ENCODE measurements at places on chromosomes 6 and 20.

GRCh38 chr6:75489025-75489424 is 4.6 kb downstream of the FILIP1 start:
- DNase-seq: no peak

DNA sequence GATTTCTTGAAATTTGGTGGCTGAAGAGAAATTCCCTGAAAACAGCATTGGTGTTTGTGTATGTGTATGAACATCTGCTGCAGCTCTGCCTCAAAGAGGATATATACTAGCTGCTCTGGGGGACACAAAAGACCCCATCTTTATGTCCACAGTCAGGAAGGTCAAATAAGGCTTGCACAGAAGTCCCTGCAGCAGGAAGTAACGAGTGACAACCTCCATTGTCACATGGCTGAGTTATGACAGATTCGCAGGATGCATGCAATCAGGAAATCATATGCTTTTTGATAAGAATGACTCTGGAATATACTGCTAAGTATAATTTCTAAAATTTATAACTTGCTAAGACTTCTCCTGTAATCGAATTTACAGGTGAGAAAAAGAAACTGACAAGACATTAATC is 225.9 kb upstream of the CST7 start:
- no peak for DNase-seq

DNA sequence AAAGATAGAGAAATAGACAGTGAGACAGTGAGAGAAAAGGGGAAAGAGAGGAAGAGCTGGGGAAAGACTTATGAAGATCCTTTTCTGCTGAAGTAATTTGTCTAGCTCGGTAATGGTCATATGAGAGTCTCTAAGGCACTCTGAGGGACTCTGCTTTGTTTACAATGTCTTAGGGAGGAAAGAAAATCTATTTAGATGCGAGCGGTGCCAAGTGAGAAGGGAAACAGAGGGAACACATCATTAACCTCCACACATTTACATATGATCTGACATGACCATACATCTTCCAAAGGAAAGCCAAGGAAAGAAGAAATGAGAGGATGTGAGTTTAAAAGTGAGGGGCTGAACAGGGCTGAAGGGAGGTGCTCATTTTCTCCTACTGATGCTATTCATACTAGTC is 862.3 kb upstream of the CITED2 start:
- no peak for DNase-seq

DNA sequence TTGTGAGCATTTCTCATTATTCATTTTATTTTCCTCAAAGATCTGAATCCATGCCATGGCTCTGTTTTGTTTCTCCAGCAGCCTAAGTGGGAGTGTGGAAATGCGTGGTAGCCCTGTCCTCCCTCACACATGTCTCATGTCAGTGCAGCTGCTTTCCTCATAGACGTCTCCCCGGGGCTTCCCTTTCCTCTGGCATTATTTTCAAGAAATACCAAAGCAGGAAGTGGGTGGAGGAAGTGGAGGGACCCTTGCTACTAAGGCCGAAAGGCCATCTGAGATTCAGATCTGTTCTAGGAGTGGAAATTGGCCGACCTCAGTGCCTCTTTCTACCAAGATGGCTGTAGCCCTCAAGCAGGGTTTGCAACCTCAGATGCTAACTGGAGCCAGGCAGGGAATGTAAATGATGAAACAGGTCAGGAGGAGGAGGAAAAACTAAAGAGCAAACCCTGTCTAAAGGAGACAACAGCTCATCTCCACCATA is 420.9 kb upstream of the PLCB4 start:
- DNase-seq: no peak

DNA sequence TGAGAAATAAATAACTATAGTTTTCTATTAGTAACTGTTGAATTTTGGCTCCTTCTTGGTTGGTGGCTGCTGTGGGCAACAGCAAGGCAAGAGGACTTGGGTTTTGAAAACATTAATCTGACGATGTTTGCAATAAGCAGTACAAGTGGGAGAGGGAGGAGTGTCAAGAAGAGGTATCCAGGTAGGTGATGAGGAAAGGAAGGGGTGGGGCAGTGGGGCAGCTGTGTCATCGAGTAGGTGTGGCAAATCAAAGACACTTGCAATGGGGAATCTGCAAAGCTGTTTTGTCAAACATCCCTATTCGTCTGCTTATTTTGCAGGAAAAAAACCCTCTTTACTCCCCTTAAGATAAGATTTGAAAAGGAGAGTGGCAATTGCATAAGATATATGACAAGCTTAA is 171.9 kb upstream of the MAP3K7 start:
- DNase-seq: no peak

DNA sequence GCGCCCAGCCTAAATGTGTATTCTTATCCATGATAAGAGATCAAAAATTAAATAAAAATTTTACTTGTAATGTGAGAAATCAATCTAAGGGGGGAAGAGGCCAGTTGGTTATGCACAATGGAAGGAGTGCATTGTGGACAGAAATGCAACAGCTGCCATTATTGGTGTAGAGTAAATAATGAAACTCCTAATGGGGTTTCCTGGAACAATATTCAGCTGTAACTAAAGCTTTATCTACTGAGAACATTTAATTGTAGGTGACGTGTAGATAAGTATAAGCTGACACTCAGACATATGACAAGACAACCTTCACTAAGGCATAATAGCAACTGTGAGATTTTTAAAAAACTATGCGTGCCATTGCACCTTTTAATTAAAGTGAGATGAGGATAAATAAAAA is 71.4 kb downstream of the CEP57L1 start:
- DNase-seq: no peak

GRCh38 chr20:56800088-56800487 is 171.0 kb downstream of the TFAP2C start:
- DNase-seq: no peak

DNA sequence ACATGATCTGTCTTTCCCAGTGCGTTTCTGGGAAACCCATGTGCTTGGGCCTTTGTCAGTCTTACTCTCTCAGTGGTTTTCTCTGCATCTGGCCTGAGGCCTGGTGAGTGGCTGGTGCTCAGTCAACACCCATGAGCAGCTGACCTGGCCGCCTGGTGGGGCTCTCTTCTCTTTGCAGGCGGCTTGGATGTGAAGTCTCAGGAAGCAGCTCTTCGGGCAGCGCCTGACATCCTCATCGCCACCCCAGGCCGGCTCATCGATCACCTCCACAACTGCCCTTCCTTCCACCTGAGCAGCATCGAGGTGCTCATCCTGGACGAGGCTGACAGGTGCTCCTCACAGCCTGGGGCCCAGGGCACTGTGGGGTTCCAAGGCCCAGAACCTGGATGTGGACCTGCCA is 10.8 kb downstream of the DDX27 start:
- no peak for DNase-seq

DNA sequence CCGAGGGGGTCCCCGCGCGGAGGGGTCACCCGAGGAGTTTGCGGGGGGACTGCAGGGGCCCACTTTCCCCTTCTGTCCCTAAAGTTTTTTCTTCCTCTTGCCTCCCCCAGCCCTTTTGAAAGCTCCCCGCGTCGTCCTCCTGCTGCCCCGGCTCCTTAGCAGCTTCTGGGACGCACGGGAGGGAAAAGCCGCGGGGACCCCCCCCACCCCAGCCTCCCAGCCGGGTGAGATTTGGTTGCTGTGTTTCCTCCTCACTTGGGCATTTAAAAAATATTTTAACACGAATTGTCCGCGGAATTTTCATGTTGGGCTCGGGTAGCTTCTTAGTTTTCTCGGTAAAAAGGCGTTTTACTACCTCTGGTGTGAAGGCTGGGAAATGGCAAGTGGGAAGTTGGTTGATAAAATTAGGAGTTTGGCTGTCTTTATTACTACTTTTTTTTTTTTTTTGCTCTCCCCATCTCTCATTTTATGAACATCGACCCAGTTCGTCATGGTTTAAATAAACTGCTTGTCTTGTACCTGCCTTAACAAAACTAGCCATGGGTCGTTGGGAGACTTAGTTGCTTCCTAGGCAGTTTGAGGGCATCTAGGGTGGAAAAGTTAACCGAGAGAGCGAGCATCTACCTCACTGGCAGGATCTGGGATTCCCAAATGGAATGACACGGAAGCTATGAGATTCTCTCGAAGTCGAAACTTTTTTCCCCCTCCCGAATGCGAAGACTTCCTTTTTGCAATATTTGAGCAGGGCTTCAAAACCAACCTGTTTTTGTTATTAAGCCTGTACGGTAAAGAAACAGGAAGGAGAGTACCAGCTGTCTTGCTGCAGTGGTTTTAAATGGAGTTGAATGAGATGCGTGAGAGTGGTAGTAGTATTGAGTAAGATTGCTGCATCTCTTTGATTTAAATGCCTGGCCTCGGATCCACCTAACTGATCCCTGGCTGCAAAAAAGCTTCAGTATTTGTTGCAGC is 868 bp downstream of the NCOA3 start:
- no peak for DNase-seq

GRCh38 chr6:34067814-34068213 is 78.1 kb downstream of the GRM4 start:
- no peak for DNase-seq

DNA sequence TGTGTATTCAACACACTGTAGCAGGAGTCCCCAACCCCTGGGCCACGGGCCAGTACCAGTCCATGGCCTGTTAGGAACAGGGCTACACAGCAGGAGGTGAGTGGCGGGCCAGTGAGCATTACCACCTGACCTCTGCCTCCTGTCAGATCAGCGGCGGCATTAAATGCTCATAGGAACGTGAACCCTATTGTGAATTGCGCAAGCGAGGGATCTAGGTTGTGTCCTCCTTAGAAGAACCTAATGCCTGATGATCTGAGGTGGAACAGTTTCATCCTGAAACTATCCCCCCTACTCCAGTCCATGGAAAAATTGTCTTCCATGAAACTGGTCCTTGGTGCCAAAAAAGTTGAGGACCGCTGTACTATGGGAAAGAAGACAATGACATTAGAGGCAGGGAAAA is 386.9 kb downstream of the PREX1 start:
- DNase-seq: no peak

GRCh38 chr20:39282619-39283092 is 320.5 kb downstream of the DHX35 start:
- DNase-seq: no peak

DNA sequence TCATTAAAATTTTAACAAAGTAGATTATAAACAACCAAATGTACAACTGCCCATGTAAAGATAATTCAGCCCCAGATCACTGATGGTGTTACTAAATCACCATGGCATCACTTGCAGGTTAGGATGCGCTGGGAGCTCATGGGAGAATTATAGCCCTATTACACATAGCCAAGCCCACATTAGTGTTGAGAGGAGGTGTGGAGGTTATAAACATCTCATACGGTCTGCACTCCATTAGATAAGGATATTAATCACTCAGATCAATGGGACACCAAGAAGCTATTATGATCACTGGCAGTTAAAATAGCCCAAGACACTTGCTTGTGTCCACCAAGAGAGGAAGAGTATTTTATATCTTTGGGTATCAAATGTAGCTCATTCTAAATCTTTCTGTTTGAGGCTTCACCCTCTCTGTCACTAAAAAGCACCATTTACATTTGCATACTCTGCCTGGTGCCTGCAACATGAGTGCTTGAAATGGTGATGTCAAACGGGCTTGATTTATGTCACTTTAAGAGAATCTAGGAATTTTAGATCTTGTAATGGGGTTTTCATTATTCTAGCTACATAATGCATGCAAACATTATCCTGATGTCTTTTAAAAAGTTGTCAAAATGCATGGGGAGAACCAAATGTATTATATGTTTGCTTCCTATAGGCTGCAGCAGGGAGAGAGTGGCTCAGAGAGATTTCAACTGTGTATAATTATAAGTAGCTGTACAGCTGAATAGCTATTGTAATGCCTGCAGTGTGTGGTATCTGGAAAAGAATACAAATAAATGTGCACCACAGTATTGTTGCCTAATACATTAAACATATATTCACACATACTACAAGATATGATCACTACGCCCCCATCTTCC is 654.1 kb upstream of the MARCKS start:
- no peak for DNase-seq

- no peak for DNase-seq
Measured at GRCh38 chr6:158607411-158608170, 37.0 kb downstream of the DYNLT1 start.

- no peak for DNase-seq
Measured at GRCh38 chr20:46683011-46683667, 6.1 kb downstream of the TP53RK start.

DNA sequence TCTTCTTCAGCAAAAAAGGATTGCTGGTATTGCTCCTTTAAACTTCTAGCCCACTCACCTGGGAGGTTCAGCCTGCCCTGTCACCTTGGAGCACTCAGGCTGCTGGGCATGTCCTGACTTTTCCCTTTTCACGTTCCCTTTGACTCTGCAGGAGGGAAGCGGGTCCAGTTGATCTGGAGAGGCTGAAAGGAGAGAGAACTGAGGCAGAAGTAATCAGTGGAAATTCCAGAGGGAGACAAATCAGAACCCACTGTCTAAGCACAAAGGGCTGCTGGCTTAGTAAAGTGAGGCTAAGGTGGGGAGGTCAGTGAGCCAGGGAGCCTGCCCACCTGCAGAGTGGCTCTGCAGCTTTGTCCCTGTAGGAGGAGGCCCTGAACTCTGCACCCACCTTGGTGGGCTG is 9.7 kb upstream of the SYNDIG1 start:
- no peak for DNase-seq

GRCh38 chr6:158552796-158553138 is 7.1 kb upstream of the TMEM181 start:
- no peak for DNase-seq

- no peak for DNase-seq
Measured at GRCh38 chr6:163731215-163732013, 316.9 kb downstream of the QKI start.

DNA sequence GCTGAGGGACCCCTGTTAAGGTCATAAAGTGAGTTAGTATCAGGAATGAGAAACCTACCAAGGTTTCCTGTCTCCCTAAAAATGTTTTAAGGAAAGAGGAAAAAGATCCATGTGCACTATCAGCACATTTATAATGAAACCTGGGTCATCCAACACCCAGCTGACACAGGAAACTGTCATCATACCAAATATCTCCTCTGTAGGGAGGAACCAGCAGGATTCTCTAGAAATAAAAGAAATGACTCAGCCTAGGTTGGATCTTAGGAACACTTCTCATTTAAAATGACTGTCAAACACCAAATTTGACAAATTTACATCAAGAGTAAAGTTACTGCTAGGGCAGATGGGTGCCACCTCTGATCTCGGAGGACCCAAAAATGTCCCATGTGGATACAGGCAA is 21.7 kb downstream of the GFOD1 start:
- DNase-seq: no peak

GRCh38 chr20:46735436-46735835 is 26.0 kb downstream of the SLC2A10 start:
- DNase-seq: no peak

GRCh38 chr20:63014710-63015109 is 7.9 kb upstream of the BHLHE23 start:
- DNase-seq: no peak

DNA sequence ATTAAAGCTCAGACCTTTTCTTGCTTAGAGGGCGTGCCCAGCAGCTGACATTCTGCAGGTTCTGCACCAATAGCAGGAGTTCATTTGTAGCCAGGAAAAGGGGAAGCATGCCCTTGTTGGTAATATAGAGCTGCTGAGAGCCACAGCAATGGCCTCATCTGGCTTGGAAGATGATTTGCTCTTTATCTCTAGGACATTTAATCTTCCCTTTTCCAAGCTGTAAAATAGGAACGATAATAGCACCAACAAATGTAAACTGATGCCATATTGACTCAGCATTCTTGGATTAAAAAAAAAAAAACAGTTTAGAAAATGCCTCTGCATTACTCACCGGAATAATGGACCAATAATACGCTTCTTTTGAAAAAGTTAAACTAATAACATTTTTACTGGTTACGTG is 93.4 kb upstream of the SLC2A12 start:
- DNase-seq: no peak

GRCh38 chr6:144090384-144090783 is 5.0 kb downstream of the SF3B5 start:
- no peak for DNase-seq

Data from forelimb muscle (tissue), 1 donor.